ENCODE measurements at places on chromosomes 1 and 21. TPM values are rescaled to one million over a fixed set of nuclear protein-coding genes. Genes with fewer than 3 reads are reported as not detected.
A peak's percentile ranks its signal among the peaks of the same experiment; 100 is the strongest.

The SLC50A1 gene
- total RNA-seq = 54.7 TPM

DNA sequence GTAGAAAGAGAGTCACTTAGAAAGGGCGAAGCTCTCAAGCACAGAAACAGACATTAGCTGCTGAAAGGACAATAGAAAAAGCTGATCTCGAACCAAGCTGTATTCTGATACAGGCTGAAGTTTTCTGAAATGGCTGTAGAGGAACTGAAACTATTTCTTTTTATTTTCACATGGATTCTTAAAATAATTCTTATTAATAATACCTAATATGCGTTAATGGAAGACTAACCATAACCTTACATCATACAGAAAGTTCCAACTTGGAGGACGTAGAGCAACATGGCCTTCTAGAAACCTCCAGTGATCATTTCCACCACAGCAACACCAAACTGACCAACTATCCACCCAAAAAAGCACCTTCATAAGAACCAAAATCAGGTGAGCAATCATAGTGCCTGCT lies 52.8 kb upstream of the ACADM start:
- DNase-seq = no peak

- DNase-seq = no peak
Observed at GRCh38 chr1:91161166-91161565, 139.3 kb upstream of the ZNF644 start.

GRCh38 chr21:14583629-14584255 lies 37.6 kb upstream of the SAMSN1 start:
- DNase-seq = no peak

GRCh38 chr1:59597420-59598119 lies 217.2 kb upstream of the HOOK1 start:
- no peak for DNase-seq

- DNase-seq = no peak
Observed at GRCh38 chr1:106458866-106459265, 597.6 kb upstream of the PRMT6 start.

DNA sequence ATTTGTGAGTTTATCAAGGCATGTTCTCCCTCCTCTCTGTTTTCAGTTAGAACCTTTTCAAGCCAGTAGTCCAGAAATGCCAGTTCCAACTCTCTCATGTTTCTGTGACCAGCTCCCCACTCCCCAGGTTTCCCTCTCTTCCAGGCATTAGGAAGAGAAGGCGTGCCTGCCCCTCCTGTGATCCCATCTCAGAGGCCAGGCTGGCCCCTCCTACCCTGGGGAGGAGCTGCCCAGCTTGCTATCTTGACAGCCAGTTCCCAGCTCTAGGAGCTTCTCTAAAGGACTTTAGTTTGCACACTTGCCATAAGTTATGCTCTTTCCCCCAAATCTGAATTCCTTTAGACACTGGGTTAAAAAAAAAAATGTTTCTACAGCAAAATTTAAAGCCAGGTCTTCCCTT lies 8.9 kb downstream of the HYI start:
- DNase-seq = no peak

DNA sequence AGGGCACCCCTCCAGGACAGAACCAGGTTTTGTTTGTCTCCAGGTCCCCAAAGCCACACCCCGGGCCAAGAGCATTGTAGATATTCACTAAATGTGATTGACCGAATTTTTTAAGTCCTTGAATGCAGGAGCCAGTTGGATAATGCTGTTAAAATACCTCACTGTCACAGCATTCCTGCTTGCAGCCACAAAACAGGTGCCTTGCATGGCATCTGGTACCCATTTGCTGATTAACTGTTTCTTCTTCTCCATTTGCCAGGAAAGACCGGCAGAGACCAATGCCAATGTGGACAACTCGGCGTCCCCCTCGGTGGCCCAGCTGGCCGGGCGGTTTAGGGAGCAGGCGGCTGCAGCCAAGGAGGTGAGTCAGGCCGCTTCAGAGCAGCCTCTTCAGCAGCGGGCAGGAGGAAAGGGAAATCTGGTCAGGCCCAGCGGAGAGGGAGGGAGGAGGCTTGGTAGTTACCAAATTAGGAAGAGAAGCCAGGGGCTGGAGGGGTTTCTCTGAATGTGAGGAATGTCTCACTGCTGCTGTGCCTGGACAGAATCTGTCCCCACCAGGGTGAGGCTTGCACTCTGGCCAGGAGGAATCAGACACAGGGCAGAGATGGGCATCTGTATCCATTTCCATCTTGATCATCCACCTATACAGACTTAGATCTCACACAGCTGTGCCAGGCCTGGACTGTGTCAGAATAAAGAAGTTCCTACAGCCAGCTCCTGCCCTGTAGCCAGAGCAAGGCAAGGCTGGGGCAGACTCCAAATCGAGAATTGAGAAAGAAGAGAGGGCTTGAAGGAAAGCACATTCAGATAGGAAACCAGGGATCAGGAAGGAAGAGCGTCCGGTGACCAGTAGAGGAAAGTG lies 37.9 kb upstream of the MPZL1 start:
- DNase-seq = no peak

DNA sequence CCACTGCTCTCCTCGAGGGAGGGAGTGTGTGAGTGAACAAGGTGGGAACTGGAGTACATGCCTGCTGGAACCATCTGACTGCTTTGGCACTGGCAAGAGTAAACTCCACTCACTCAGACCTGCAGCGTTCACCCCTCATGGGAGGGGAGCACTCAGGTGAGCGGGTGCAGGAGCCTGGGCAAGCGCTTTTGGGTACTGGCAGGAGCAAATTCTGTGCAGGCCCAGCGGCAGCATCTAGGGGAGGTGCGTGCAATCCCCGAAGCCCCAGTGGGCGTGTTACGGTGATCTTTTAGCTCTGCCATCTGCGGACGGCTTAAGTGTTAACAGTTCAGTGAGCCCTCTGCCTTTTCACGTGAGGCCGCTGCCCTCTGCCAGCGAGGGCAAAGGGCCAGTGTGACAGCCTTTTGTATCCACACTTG lies 127.4 kb downstream of the PATJ start:
- no peak for DNase-seq

DNA sequence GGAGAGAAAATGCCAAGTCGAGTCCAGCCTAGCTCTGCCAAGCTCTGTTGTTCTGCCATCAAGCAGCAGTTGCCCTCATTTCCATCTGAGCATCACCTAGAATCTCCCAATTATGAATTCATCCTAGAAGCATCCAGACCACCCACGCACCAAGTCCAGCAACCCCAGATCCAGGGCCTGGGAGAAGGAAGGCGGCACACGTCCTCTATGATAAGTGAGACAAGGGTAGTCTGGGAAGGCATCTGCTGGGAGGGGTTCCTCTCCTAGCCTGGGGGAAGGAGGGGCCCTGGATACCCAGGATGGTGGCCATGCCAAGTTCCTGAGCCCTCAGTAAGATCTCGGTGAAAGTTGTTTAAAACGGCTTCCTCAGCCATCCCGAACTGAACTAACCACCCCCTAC lies 70.7 kb downstream of the VWA5B1 start:
- DNase-seq = no peak

- DNase-seq = no peak
Observed at GRCh38 chr1:162667381-162668080, 35.3 kb downstream of the DDR2 start.

DNA sequence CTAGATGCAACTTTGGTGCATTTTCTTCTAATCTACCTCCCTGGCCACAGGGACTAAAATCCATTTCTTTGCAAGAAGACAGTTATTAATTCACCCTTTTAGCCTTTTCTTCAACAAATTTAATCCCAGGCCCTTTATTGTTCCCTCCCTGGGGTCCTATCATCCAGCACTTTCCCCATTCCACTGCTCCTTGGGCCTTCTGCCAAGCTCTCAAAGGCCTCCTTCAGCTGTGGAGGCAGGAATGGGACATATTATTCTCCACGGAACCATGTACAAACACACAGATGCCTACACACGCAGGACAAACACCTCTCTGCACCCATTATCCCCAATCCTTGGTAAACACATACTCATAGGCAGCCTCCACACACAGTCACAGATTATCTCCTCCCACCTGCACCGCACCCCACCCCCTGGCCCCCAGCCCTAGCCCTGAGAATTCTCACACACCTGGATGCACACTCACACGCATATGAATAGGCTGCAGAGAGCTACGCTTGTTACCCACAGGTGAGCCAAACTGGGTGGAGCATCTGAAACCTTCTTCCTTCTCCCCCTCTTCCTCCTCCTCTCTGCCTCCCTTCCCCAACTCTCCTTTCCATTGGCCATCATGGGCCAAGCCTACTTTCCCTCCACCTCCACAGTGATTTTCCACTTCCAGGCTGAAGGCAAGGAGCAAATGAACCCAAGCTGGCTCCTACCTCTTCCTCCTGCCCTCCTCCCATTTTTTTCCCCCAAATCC lies 11.7 kb downstream of the TAGLN2 start:
- peak; percentile 60 for DNase-seq

DNA sequence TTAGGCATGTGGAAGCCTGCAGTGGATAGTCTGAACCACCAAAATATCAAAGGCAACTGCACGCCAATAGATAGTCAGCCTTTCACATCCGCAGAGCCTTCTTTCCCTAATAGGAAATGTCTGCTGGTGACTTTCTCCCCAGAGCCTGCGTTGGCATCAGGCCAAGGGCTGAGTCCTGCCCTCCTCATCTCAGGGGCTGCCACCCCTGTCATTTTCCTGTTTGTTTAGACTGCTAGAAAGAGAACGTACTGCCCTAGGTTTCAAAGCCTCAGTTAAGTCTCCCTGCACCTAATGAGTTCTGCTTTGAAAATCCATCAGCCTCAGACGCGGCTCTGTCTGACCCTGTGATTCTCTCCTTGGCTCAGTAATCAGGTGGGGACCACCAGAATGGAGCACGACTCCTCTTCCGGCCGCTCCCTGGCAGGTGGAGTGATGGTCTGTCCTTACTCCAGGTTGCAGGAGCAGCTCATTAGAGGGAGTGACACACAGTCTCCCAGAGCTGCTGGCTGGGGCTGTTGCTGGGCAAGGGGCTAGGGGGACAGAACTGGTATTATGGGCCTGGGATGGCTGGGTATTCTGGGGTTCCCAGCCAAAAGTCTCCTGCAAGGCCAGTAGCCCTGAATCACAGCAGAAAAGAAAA lies 27.3 kb downstream of the STUM start:
- DNase-seq = no peak

The CELA3A gene
- total RNA-seq = 25.1 TPM

GRCh38 chr1:201020721-201021629 lies 2.5 kb downstream of the KIF21B start:
- DNase-seq = no peak

GRCh38 chr1:219782311-219782710 lies 146.0 kb downstream of the SLC30A10 start:
- no peak for DNase-seq

The KCNE1 gene
- 0.69 TPM for total RNA-seq
